ENCODE measurements at places on chromosomes 11 and 22.

DNA sequence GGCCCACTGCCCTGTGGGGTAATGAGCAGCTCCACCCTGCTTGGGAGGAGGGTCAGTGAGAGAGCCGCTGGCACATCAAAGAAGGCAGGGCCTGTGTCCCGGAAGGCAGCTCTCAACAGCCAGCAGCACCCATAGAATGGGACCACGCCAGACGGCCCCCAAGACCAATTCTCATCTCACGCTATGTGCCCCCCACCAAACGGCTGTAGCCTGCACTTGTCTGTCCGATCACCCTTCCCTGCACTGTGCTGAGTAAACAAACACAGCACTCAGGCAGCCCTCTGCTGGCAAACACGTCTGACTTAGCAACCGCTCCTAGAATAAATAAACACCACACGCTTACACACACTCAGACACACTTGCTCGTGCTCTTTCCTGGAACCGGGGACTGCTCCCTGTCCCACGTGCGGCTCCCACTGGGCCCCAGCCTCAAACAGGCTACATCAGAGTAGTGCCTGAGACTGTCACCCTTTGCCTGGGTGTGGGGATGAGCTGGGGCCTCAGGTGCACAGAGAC lies 53.2 kb upstream of the CDON start:
- DNase-seq, result no peak

GRCh38 chr11:94169516-94169915 lies 40.9 kb downstream of the PANX1 start:
- DNase-seq, result no peak

- DNase-seq, result no peak
These were observed 22.9 kb upstream of the ASPHD2 start for GRCh38 chr22:26406118-26406517.

DNA sequence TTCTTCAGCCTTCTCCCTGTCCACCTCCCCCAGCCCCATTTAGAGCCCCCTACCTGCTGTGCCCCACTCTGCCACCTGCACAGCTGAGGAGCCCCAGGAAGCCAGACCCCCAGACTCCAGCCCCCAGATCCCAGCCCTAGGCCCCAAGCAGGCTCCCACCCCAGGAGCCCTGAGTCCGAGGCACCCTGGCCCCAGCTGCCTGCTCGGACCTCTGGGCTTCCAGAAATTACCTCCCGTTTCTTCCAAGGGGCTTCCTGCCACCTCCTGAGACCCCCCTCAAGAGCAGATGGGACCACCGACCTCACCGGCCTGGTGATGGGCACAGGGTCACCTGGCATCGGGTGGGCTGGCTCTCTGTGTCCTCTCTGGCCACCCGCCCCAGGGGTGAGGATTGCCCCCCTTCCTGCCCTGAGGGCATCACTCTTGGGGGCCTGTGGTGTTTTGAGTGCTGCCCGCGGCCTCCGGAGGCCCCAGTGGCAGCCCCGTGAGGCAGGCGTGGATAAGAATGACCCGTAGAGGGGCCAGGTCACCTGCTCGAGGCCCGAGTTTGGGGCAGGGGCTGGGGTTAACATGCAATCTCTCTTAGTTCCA lies 18.3 kb upstream of the TALDO1 start:
- no peak for DNase-seq

DNA sequence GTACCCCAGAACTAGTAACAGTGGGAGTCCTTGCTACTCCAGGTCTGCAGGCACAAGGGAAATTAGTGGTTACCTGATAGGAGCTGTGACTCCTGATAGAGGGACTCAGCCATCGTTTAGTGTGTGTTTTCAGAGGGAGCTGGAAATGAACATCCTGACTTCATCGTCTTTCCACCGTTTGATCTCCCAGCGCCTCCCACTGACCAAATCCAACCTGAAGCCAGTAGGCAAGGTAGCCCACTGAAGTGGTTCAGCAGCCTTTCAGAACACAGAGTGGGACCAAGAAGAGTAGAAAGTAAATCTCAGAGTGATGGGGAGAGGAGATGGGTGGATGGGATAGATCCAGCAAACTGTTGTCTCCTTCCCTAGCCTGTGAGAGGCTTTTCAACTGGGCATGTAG lies 385.9 kb downstream of the INSC start:
- no peak for DNase-seq

GRCh38 chr22:22753526-22754267 lies 109.3 kb downstream of the GGTLC2 start:
- DNase-seq, result peak; percentile 64

- no peak for DNase-seq
These were observed 13.0 kb downstream of the C11orf86 start for GRCh38 chr11:66987924-66988637.

DNA sequence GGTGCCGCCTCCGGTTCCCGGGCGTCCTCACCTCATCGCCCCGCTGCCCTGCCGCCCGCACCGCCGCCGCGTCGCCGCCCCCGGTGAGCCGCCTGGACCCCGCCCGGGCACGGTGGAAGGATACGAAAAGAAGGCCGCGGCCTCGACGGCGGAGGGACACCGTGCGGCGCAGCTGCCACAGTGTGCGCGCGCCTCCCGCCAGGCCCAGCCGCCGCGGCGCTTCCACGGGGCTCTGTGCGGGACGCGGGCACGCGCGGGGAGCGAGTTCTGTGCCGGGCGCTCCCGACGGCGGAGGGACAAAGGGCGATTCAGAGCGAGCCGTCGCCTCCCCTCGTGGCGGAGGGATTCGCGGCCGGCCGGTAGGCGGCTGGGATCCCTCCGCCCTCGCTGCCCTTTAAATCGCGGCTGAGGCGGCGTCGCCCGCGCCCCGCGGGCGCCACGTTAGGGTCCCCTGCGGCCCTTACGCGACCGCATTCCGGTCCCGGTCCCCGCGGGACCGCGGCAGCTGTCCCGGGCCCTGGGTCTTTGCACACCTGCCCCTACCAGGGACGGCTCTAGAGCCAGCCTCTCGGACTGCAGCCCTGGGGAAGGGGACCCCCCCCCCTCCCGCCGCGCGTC lies 568 bp upstream of the KMT5B start:
- DNase-seq, result peak; percentile 55

GRCh38 chr11:108125096-108125495 lies 3.7 kb downstream of the ACAT1 start:
- no peak for DNase-seq

- DNase-seq, result no peak
These were observed 1.4 kb downstream of the MRGPRF start for GRCh38 chr11:69011624-69012091.

- no peak for DNase-seq
These were observed 72.4 kb downstream of the PANX1 start for GRCh38 chr11:94201004-94201465.

DNA sequence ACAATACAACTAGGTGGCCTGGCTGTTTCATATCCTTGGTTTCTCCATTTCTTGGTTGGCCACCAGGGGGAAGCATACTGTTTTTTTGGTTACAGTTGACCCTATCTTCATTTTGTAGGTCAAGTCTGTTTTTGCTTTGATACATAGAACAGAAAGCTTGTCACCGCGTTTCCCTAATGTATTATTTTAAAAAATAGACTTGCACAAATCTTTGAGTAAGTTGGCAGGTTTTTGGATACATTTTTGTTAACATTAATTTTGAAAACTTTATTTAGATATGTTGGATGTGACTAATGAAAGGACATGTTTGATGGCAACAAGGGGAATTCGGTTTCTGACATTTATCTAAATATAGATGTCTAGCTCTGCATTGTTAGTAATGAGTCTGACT lies 3.0 kb downstream of the NCR3LG1 start:
- peak; percentile 32 for DNase-seq
